ENCODE measurements at places on chromosomes 6 and 20.

- DNase-seq, result peak; percentile 61
Observed at GRCh38 chr6:155050311-155050710, 55.2 kb downstream of the TIAM2 start.

DNA sequence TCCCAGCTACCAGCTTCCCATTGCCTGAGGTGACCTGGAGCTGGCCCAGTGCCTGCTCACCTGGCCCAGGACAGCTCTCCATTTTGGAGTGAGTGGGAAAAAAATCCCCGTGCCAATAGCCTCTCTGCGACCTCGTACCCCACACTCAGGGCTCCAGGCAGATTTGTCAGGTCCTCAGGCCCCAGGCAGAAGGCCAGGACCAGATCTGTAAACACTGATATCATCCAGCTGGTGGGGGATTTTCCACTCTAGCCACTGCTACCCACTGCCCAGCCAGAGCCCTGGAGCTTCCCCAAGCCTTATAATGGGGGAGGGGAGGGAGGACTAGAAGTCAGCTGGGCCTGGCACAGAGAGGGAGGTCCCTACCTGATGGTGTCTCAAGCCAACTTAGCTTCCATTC is 1.3 kb upstream of the PGC start:
- DNase-seq, result no peak

DNA sequence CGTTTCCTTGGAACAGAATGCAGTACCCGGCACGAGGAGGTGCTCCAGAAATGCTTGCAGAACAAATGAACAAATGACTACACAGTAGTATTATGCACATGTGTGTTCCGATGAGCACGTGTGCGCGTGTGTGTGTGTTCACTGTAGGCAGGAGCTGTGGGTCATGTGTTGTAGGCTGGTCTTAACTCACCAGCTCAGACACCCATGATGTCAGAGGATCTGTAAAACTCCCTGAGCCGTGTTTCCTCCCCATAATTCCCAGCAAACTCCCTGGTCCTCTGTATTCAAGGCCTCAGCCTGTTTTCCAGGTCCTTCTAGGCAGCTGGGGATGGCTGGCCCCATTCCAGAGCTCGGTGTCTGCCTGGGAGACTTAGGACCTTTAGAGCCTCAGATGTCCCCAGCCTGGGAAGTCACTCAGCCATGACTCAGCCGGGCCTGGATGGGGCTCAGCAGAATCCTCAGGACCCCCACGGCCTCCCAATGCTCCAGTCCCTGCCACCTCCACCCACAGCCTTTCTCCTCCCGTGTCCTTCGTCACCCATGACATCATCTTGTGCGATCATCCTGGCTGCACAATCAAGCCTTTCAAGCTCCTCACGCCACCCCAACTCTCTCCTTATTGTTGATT is 475.0 kb upstream of the SULF2 start:
- no peak for DNase-seq

DNA sequence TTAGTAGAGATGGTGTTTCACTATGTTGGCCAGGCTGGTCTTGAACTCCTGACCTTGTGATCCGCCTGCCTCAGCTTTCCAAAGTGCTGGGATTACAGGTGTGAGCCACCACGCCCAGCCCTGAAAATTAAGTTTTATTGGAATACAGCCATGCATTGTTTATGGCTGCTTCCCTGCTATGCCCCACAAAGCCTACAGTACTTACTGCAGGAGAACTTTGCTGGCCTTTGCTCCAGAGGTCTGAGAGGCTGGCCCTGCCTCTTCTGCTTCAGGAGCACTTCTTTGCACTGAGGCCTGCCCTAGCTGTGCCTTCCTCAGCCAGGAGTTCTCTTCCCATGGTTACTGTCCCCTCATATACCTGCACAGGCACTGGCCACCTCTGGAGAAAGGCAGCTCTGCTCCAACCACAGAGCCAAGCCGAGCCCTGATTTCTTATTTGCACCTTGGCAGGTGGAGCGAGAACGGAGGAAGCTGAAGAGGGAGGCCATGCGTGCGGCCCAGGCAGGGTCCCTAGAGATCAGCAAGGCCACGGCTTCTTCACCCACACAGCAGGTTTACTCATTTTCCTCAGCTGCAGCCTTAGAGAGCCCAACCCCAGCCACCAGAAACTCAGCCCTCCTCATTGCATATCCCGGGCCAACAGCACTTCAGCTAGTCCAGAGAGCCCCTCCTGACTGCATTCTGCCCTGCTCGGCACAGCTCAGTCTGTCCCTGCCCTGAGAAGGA is 20.8 kb downstream of the C20orf173 start:
- no peak for DNase-seq

- DNase-seq, result no peak
Observed at GRCh38 chr6:27321901-27322300, 9.8 kb upstream of the POM121L2 start.

- no peak for DNase-seq
Observed at GRCh38 chr20:22802296-22802695, 217.9 kb upstream of the FOXA2 start.

DNA sequence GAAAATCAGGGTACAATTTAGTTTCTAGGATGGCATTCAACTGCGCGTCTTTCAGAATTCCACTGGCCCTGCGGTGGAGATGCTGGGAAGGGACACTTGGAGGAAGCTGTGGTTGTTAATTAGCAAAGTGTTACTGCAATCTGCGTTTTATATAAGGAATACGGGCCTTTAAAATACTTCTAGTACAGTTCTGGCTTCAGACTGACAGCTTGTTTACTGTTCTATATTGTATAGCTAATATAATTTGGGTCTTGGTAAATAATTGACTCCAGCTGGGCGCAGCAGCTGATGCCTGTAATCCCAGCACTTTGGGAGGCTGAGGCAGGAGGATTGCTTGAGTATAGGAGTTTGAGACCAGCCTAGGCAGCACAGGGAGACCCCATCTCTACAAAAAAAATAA is 63.7 kb downstream of the MYB start:
- no peak for DNase-seq

DNA sequence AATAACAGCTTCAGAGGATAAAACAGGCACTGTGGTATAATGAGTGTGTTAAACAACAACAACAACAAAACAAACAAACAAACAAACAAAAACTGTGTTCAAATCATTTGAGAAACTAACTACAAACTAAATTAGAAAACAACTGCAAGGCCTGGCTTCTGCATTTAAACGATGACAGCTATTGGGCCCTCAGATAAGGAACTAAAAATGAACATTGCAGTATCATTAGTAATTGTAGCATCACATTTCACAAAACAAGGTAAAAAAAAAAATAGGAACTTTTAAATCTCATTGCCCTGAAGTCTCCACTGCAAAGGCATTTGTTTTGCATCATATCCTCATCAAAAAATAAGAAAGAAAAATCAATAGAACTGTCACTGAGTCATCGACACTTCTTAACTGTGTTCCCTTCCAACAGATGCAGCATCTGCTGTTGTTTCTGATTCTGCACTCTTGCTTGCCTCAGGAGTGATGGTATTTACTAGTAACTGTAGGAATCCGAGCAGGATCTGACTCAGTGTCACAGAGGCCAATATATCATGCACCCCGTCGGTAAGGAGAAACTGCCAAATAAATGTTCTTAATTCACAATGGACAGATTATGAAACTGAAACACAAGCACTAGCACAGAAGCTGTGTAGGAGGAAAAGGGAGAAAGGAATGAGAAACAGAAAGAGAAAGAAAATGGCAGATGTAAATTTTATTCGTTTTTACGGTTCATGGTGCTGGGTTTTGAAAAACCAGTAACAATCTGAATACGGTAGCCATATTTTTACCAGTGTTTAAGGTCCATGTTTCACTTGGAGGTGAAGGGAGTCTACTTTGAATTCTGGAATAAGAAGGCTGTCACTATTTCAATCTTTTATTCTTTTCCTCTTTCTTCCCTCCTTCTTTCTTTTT is 365.7 kb upstream of the EPHA7 start:
- DNase-seq, result no peak

GRCh38 chr20:17345321-17345720 is 118.5 kb downstream of the PCSK2 start:
- DNase-seq, result no peak

GRCh38 chr6:107614828-107615227 is 124.9 kb downstream of the SOBP start:
- DNase-seq, result no peak

GRCh38 chr6:20805021-20805420 is 270.8 kb downstream of the CDKAL1 start:
- DNase-seq, result no peak

GRCh38 chr6:55319961-55320695 is 7.1 kb upstream of the GFRAL start:
- DNase-seq, result no peak

- DNase-seq, result no peak
Observed at GRCh38 chr6:162576016-162576415, 151.6 kb downstream of the PRKN start.

DNA sequence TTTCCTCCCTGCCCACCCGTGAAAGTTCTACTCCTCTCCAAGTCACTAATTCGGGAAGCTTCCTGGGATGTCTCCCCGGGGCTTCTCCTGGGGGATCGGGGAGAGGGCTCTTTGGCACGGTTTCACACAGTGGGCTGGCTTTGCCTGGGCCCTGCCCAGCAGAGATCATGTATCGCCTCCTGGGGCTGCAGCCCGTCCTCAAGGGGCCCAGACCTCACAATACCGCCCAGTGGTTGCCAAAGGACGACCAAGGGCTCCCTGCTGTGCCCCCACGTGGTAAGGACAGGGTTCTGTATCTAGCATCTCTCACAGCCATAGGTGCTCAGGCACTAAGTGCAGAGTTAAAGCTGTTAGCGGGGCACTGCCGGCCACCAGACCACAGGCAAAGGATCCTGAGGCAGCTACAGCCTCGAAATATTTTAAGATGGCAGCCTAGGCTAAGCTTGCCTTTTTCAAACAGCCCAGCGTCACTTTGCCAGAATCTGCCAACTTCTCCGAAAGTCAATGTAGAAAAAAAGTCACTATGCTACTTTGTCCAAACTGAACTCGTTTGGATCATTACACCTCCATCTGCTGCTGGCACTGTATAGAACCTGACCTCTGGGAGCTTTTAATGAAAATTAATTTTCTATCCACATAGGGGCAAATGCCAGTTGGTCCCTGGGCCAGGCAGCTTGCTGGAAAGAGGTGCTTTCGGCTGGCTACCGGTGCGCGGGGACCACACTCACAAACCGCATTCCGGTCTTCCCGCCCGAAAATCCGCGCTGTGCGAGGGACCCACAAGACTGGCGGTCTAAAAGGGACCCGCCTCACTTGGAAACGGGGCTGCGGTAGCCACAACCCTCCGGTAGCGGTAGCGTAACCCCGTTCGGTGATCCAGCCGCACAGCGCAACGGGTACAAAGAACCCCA is 1.3 kb upstream of the NNAT start:
- no peak for DNase-seq

DNA sequence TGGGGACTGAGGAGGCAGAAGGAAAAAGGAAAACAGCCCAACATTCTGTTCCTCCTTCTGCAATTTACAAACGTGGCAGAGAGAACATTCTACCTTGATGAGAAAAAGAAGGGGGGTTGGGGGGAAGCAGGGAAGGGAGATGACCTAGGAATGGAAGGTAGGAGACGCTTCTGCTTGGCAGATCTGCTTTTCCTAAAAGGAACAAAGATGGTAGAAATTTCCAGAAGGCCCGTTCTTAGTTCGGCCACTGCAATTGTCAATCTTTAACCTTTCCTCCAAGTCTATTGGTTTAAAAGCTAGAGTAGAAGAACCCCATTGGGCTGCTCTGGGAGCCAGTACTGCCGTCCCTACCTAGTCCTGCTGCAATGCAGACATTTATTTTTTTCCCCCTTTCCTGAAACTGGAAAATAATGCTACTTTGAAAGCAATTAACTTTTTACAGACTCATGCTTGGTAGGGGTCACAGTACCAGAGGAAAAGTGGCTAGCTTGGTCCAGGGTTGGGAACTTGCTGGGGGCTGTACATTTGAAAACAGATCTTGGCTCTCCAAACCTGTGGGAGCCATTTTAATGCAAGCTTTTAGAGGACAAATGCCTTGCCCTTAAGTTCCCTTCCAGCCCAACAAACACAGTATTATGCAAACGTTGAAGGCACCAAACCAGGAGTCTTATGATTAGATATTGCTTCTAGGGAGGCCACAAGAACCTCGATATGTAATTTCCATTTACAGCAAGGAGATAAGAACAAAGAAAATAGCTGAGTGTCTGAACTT is 2.6 kb downstream of the ZMYND8 start:
- DNase-seq, result no peak

- no peak for DNase-seq
Observed at GRCh38 chr6:36594816-36595643, 868 bp downstream of the SRSF3 start.

GRCh38 chr20:38104285-38104684 is 60.8 kb downstream of the TGM2 start:
- no peak for DNase-seq

DNA sequence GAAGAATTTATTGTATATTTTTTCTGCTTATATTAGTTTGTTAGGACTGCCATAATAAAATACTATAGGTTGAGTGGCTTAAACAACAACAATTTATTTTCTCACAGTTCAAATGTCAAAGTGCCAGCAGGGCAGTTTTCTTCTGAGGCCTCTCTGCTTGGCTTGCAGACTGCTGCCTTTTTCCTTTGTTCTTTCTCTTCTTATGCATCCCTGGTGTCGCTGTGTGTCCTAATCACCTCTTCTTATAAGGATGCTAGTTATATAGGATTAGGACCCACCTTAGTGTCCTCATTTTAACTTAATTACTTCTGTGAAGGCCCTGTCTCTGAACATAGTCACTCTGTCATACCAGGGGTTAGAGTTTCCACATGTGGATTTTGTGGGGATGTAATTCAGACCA is 354.4 kb downstream of the NKAIN2 start:
- no peak for DNase-seq

- no peak for DNase-seq
Observed at GRCh38 chr20:52383995-52384621, 192.5 kb upstream of the ZFP64 start.

GRCh38 chr6:170298688-170299087 is 7.8 kb upstream of the DLL1 start:
- peak; percentile 14 for DNase-seq

GRCh38 chr20:6714279-6714711 is 53.2 kb upstream of the BMP2 start:
- no peak for DNase-seq

DNA sequence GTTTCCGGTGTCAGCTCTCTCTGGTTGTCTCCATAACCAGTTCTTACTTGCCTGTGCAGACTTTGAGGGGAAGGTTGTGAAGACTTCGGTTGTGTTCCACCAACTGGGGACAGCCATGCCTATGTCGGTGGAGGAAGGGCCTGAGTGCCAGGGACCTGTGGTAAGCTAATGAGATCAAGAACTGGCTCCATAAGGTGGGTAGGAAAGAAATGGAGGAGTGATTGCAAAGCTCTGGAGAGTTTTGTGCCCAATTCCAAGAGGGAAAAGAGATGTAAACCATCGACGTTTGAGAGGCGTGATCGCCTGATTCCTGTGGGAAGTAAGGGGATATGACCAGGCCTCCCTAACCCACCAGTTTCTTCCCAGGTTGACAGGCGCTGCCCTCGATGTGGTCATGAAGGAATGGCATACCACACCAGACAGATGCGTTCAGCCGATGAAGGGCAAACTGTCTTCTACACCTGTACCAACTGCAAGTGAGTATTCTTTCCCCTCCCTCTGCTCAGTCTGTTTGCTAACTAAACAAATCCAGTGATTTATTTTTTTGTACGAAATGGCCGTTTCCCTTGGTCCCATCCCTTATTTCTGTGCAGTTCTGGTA is 893 bp downstream of the POLR1H start:
- DNase-seq, result no peak

All from activated T-cell treated with anti-CD3 and anti-CD28 coated beads, Interleukin-2, amount 50 U/mL, for 48 hours (primary cell).